ENCODE measurements at places on chromosomes 7 and 10.

DNA sequence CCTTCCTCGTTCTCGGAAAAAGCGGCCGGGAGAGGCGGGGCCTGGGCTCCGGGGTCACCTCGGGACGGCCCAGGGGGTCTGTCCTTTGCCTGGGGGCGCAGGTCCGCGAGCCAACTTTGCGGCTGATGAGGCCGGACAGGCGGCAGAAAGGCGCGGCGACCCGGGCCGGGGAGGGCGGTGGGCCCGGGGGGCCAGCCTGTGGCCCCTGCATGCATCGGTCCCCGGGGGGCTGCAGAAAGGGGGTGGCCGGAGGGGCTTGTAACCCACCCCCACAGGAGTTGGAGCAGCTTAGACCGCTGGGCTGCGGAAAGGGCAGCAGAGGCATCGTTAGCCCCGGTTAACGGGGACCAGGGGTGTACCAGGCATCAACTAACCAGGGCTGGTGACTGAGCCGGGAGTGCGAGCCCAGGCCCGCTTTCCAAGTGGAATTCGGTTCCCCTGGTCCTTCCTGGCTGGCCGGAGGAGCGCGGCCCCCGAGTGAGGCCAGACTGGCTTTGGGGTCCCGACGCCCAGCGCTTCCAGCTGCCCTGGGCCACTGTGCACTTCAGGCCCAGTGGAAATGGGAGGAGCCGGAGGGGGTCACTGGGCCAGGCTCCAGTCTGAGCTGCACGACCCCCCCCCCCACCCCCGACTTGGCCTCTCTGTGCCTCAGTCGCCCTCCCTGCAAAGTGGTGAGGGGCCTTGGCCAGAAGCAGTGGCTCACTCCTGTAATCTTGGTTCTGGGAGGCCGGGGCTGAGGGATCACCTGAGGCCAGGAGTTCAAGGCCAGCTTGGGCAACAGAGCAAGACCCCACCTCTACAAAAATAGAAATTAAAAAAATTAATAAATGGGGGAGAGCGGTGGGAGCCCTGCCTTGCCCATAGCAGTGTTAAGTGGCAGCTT, 919 bp downstream of the SLC29A4 start:
- DNase-seq: no peak

GRCh38 chr7:30721211-30721610, 30.7 kb upstream of the INMT start:
- DNase-seq: no peak

DNA sequence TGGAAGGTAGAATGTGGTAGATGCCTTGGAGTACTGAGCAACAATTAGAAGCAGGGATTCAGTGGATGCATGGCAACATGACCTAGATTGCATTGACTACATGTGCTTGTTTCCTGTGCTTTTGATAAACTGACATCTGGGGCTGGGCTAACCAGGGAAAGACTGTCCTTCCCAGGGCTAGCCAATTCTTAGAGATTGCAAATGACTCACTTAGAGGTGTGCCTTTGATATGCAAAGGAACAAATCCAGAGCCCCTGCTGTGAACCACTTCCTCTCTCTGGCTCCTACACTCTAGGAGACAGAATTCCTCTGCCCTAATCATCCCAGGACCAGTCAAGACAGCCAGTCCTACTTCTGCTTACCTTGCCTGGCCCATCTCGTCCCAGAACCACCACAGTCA, 651.5 kb downstream of the LRMDA start:
- DNase-seq: peak; percentile 49

GRCh38 chr10:23337616-23338015, 7.0 kb downstream of the C10orf67 start:
- no peak for DNase-seq

DNA sequence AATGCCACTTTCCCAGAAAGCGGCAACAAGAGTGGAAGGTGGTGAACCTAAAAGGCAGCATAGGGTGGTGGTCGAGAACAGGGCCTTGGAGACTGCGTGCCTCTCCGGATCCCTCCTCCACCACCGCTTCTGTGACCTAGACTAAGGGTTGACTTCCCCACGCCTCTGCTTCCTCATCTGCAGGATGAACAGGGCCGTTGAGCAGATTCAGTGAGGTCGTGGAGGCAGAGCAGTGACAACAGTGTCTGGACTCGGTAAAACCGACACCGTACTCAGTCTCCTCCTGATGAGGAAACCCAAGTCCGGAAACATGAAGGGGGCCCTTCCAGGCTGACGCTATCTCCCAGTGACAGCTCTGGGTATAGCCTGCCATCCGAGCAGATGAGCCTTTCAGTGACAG, 162.6 kb downstream of the CELF2 start:
- DNase-seq: no peak

DNA sequence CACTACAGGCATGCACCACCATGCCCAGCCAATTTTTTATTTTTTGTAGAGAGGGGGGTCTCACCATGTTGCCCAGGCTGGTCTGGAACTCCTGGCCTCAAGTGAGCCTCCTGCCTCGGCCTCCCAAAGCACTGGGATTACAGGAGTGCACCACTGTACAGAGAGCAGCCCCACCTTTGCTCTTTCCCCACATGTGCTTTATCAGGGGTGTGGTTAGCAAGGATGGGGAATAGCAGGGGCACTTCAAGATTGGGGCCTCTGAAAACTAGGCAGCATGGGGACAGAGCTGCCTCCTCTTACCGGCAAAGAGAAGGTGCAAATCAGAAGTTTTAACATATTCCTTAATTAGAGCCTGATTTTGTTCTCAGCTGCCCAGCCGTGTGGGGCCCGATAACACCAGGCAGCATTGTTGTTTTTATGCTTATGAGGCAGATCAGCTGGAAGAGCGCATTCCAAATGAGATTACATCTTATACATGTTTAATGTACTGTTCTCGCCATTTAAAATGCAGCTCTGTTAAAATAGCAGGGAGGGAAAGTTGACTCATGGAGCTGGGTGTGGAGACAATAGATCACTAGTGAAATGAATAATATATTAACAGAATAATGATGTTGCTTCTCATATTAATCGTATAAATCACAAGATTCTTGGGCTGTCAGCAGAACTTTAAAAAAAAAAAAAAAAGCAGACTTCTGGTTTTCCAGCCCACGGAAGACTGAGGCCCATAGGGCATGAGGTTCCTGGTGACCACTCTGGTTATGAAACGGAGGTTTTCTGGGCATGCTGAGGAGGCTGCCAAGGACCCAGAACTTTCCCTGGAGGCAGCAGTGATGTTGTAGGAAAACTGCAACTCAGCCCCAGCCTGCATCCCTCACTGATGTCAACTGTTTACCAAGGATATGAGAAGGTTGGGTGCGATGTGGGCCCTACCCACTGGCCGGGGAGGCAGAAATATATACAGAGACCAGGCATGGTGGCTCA, 62.5 kb downstream of the TMEM130 start:
- peak; percentile 78 for DNase-seq

Data from A673 (cell line).